Renal cortex interstitium (tissue), 15 donors: ENCODE measurements at places on chromosomes 3 and 15.

- no peak for DNase-seq
Observed at GRCh38 chr15:67380921-67381320, 126.3 kb downstream of the IQCH start.

GRCh38 chr3:192608726-192609600, 118.4 kb downstream of the FGF12 start:
- DNase-seq = no peak

GRCh38 chr15:42160136-42160535, 3.7 kb upstream of the PLA2G4F start:
- DNase-seq = no peak

GRCh38 chr3:73030073-73030597, 31.3 kb upstream of the EBLN2 start:
- DNase-seq = no peak

DNA sequence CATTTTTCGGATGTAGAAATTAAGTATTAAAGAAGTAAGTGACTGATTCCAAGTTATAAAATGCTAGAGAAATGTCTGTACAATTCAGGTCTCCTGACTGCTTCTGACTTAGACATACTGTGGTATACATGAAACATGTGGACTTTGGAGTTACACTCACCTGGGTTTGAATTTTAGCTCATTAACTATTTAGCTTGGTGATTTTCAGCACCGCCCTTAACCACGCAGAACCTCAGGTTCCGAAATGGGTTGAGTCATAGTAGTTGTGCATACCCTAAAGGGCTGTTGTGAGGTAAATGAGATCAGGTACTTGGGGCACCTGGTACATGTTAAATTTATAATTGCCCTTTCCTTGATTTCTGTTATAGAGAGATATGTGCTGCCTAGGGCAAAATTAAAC, 32.9 kb upstream of the UTS2B start:
- no peak for DNase-seq

GRCh38 chr15:85800478-85801123, 5.9 kb upstream of the KLHL25 start:
- DNase-seq = no peak

- DNase-seq = no peak
Observed at GRCh38 chr3:111802163-111802625, 56.9 kb upstream of the PHLDB2 start.

GRCh38 chr3:32850636-32851035, 32.8 kb downstream of the TRIM71 start:
- DNase-seq = no peak

GRCh38 chr3:24069045-24069444, 124.0 kb downstream of the NR1D2 start:
- DNase-seq = no peak

DNA sequence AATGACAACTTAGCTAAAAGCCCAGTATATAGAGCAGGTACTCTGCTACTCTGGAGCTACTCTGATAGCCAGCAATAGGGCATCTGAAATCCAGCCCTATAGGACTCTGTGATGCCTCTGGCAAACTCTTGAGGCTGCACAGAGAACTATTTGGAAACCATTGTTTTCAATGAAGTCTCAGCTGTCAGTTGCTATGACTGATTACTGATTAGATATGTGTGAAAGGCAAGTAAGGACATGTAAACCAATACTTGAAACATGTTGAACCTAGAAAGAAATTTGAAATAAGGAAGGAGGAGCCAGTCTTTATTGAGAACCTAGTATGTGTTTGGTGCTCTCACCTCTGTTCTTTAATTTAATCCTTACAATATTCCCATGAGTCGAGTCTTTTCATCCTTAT, 40.2 kb upstream of the CRTC3 start:
- no peak for DNase-seq

DNA sequence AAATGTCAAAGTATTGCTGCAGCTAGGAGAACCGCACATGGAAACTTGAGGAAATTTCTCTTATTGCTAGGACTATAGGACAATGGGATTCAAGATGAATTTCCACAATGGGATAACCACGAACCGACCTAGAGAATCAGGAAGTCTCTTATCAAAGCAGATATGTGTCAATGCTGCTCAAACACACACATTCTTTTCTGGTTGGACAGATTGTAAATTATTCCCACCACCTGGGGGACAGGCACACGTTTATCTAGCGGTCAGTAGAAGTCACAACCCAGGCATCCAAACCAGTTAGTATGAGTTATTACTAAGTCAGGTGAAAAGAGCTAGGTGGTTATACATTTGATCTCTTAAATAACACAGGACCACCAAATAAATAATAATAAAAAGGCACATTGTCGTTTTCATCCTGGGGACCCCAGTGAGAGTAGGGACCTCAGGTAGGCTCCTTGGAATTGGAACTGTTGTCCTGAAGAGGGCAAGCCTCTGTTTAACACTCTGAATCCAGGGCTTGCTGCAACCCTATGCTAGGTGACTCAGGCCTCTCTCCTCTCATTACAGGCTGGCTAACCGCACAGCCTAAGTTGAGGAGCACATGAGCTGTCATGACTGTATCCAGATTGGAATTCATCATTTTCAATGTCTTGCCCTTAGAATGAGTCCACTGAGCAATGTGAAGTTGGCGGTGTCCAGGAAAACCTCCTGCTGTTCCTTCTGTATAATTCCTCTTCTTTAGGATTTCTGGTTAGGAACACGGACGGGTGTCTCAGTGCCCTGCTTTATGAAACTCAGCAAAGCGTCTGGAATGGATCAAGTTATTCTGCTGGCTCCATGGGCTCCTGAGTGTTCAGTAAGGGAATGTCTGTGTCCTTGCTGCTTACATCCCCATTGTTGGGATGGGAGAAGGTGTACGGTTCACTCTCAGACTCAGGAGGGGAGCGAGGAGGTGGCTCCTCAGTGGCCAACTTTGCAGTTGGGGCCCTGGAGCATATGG, 59.0 kb downstream of the CLEC3B start:
- DNase-seq = no peak

- DNase-seq = no peak
Observed at GRCh38 chr3:43238801-43239200, 47.5 kb upstream of the SNRK start.

- no peak for DNase-seq
Observed at GRCh38 chr3:114834175-114834940, 312.7 kb downstream of the ZBTB20 start.

DNA sequence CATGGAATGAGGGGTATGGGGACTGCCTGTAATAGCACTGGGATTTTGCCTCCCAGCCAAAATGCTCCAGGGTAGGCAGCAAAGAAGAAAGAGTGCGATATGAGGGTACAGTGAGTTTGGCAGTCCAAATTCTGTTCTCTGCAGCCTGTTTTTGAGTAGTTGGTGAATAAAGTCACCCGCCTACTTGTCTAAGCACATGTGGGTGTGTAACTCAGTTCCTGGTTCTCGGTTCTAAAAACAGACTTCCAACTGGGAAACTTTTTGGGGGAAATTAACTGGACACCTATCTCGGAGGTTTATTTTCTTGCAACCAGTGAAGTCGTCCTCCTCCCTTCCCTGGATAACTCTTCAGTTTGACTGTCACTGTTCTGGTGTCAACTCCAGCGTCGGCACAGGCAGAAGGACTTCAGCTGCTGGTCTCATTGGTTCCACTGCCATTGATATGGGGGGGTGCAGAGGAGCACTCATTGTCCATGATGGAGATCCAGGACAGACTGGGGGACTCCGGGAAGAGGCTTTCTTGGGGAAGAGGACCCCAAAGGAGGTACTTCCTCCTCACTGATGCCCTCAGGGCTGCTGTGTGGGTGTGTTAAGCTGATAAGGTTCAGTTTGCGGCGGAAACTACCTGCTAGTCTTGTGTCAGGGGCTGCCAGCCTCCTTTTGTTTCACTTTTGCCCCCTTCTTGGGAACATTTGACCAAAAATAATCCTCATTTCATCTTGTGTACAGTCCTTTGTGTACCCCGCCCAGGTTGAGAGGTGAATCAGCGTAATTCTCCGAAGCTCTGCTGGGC, 13.2 kb downstream of the GHRL start:
- DNase-seq = no peak

DNA sequence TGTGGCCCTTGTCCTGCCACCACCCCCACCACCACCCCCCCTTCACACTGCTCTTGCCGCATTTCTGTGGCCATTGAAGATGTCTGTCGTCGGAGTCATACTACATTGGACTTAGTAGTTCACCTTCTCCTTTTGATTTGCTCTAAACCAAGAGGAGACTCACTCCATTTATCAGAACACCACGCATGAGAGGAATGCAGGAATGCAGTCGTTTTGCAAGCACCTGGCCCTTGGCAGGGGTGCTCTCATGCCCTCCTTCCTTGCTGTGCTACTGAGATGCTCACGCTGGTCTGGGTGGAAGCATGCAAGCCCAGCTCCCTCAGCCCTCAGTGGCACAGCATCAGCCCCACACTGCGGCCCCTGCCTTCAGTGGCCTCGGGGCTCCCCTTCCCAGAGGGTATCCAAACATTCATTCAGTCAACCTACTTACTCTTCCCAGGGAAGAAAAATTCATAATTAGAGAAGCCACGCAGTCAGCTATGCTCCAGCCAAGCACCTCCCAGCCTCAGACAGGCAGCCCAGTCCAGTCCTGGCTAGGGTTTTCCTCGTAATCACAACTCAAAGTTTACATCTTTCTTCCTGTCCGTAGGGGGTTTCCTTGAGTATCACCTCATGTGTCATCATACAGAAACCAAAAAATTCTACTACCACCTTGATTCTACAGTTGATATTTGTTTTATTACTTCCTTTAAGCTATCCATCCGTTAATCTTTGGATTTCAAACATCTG, 520.0 kb downstream of the GABRG3 start:
- DNase-seq = no peak

DNA sequence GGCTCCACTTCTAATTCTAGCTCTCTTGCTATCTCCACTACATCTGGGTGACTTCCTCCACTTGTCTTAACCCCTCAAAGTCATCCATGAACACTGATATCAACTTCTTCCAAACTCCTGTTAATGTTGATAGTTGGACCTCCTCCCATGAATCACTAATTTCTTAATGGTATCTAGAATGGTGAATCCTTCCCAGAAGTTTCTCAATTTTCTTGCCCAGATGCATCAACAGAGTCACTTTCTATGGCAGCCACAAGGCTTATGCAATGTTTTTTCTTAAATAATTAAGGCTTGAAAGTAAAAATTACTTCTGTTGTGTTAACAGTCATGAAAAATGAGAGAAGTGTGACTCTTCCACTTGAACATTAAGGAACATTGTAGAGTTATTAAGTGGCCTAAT, 164.3 kb downstream of the PCCB start:
- DNase-seq = no peak

- no peak for DNase-seq
Observed at GRCh38 chr15:81030301-81030750, 29.6 kb downstream of the TLNRD1 start.

DNA sequence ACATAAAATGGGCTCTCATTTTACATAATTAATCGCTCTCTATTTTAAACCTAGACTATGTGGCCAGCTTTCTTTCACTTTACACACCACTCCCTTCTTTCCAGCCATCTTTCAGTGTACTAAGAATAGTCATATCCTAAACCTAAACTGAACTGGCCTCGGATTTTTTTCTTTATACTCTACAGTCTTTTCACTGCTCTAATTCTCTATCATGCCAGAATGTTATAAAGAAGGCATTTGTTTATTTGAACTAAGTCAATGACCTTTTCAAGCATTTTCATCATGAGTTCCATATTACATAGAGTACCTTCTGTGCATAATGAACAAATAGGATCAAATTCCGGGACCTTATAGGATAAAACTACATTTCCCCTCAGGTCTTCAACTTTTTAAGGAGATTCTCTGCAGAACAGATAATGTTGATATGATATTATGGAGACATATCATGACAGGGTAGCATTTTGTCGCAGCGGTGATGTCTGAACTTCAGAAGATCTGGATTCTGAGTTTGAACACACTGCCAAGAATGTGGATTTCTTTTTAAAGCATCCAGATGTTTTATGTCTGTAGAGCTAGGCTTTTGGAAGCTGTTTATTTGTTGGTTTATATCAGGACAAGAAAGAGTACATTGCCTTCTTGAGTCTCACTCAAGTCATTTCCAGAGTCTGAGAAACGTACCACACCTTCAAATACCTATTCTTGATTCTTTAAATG, 1047.3 kb downstream of the MCTP2 start:
- DNase-seq = no peak

GRCh38 chr15:67305506-67305905, 50.9 kb downstream of the IQCH start:
- no peak for DNase-seq

GRCh38 chr3:170572665-170573253, 13.1 kb downstream of the SLC7A14 start:
- DNase-seq = no peak

GRCh38 chr3:11789412-11789811, 57.3 kb downstream of the TAMM41 start:
- no peak for DNase-seq

DNA sequence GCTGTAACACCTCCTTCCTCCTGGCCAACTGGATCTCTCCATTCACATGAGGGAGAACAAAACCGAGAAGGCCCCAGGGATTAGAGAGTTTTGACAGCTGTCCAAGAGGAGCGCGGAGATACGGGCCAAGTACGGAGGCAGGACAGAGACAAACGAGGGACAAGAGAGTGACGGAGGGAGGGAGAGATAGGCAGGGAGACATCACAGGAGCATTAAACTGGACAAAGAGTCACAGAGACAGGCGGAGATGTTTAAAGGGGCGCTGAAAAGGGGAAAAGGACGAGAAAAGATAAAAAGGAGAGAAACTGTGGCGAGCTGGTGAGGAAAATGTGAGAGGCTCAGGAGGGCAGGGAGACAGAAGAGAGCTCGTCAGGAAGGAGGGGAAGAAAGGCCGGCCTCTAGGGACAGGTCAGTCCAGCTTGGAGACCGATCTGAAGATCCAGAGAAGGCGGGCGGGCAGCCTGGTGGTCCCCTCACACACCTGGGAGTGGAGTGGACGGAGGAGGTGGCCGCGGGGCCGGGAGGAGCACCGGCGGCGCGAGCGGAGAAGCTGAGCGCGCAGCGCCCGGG, 40.5 kb upstream of the ROPN1 start:
- DNase-seq = no peak

- DNase-seq = no peak
Observed at GRCh38 chr3:133888726-133889340, 6.8 kb downstream of the RAB6B start.

DNA sequence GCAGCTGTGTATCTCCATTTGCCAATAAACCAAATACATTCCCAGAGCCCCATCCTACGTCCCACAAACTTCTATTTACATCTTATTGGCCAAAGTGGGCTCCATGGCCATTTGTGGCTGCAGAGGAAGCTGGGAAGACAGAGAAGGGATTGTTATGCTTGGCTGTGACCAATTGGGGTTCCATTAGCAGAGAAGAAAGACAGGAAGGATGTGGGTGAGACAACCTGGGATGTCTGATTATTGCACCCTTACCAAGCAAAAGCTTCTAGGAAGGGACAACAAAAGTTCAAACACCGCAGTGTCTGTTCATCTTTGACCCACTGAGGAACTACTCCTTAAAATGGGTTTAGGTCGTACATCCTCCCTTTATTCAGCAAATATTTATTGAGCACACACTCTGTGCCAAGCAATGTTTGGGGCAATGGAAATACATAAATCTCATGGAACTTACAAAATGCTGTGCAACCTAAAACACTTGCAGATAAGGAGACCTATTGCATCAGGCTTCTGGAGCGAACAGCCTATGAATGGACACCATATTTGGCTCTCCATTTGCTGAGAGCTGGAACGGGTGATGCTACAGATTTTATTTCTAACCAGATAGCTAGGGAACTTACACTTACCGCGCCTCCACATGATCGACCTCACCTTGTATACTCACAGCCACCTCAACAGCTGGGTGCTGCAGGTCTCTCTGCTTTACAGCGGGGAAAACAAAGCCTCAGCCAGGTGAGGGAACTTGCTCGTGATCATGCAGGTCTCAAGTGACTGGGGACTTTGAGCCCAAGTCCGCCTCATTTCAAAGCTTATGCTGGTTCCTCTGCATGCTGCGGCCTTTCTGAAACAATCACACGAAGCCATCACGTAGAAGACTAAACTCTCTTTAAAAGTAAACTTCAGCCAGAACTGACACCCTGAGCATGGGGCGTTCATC, 21.4 kb upstream of the NR2E3 start:
- no peak for DNase-seq
